ENCODE measurements at places on chromosomes 12 and 14.

DNA sequence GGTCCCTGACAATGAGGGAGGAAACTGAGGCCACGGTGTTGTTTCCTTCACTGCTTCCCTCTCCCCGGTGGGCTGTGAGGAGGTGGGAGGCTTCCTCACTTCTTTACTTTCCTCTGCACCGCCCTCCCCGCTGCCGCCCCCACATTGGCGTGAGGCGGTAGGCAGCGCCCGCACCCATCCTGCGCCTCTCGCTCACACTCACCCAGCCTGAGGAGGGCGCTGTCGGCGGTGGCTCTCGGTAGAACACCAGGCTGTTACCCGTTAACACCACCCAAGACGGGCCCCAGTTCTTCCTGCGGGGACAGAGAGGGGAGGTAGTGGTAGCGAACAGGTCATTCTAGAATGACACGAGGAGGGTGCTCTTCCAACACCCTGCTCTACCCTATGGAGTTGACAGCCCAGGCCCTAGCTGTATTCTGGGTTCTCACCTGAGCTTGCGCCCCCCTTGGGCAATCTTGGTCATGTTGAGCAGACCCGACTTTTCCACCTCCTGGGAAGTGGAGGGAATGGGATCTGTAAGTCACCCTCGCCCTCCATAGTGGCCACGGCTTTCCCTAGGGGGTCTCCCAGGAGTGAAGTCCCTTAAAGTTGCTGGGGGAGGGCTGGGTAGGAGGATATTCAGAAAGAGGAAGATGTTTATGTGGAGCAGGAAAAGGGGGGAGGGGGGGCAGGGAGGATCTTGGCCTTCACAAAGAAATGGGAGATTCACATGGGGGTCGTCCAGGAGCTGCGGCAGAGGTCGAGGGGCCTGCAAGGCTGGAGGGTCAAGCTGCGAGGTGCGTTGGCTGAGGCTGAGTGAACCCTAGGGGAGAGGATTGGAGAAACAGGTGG is 3.3 kb downstream of the ARHGAP9 start:
- DNase-seq: peak; percentile 78

- DNase-seq: no peak
Observed at GRCh38 chr12:2301531-2302461, 249.0 kb downstream of the CACNA1C start.

- DNase-seq: no peak
Observed at GRCh38 chr14:34372786-34373185, 89.3 kb downstream of the SPTSSA start.

DNA sequence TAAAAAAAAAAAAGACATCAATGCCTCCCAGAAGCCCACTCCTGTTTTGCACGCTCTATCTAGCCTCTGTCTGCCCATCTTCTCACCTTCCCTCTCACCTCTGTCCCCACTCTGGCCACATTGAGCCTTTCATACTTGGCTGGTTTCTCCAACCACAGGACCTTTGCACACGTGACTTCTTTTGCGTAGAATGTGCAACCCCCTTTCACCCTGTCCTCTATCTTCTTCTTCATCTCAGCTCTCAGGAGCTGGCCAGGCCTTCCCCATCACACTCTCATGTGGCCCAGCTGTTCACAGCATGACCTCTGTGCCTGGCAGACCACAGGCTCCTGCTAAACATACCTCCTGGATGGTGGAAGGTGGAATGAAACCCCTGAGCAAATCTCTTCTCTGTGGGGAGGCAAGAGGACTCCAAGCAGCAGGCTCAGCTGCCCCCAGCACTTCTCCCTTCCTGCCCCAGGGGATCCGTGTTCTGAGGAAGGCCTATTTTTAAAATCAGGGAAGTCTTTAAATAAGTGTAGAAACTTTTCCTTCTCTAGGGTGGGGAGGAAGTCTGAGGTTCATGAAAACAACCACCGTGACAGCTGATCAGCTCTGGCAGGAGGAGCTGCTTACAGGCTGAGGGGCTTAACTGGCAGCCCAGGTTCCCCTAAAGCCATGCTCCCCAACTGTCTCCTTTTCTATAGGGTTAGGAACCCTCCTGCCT is 11.6 kb downstream of the HVCN1 start:
- DNase-seq: peak; percentile 75

DNA sequence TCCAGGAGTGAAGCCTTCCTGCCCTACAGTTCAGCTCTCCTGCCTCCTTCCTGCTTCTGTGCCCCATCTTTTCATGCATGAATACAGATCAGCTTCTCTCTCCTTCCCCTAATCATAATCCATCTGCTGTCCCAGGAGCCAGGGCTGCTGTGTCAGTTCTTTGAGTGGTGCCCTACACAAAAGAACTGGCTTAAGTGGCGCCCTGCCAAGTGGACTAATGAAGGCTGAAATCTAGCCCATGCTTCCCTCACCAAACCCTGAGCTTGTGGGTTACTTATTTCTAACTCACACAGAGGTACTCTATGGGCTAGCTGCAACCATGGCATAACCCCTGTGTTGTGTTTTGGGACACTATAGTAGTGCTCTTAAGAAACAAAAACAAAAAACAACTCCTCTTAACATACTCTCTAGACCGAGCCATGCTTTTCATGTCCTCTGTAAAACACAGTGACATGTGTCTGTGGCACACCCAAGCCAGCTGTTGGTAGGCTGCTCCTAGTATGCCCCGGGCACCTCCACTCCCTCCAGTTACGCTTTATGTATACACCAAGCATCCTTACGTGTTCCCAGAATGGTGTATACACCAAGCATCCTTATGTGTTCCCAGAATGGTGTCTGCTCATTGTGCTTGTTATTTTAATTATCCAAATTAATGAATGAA is 19.3 kb upstream of the ETV6 start:
- no peak for DNase-seq

DNA sequence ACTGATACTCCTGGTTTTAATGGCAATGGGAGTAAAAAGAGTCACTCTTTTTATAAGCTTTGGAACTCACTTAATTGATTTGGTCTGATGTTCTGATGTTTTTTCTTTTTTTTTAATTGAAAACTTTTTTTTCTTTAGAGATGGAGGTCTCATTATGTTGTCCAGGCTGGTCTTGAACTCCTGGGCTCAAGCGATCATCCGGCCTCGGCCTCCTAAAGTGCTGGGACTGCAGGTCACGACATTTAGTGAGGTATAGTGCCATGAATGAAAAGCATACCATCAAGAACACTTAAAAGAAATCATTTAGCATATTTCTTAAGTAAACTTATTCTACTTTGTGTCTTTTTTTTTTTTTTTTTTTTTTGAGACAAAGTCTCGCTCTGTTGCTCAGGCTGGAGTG is 12.7 kb upstream of the EID3 start:
- no peak for DNase-seq

DNA sequence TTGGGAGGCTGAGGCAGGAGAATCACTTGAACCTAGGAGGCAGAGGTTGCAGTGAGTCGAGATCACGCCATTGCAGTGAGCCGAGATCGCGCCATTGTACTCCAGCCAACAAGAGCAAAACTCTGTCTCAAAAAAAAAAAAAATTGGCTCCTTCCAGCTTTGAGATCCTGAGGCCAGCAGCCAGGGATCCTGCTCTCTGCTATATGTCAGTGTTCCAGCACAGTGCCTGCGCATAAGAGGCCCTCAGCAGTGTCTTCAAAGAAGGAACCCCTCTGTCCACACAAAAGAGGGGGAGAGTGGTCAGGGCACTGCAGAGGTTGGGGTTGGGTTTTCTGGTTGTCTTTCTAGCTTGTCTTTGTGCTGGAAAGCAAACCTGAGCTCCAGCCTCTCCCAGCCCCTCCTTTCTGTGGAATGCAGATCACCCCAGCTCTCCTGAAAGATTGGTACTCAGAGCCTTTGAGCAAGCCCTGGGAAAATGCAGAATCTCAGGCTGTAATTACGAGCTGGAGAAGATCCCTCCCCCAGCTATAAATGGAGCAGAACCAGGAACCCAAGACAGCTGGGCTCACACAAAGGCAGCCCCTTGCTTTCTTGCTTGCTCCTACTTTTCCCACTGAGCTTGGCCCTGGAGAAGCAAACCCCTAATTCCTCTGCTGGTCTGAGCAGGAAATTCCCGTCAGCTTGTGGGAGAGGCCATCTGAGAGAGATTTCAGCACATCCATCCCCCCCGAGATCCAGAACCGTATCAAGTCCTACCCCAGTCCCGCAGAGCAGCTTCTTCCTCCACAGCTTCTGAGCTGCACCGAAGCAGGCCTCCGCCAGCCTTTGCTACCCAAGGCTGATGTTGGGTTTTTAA is 205.7 kb downstream of the ZFP36L1 start:
- DNase-seq: no peak

- no peak for DNase-seq
Observed at GRCh38 chr12:27366621-27367020, 34.0 kb downstream of the BMAL2 start.

DNA sequence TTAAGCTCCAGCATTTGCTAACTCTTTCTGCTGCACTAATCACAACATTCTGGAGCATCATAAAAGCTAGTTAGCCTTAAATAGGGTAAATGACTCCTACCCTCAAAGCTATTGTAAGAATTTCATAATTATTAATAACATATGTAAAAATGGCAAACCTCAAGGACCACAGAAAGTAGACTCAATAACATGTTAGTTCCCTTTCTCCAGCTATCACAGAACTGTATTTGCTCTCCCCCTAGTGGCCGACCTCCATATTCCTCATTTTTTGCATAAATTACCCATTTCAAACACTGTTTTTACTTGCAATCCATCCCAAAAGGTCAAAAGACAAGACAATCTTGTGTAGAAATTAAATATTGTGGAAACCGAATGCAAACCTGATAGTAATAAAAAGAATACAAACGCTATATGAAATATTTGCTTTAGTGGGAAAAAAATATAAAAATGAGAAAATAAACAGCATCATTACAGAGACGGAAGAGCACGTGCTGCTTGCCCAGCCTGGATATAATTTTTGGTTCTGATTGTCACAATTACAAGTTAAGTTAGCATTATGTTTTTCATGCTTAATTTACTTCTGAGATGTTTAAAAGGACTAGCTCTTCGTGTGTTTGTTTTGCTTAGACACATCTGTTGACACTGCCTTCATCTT is 97.9 kb downstream of the RERGL start:
- peak; percentile 24 for DNase-seq
